ENCODE measurements at places on chromosomes 6 and 20.

DNA sequence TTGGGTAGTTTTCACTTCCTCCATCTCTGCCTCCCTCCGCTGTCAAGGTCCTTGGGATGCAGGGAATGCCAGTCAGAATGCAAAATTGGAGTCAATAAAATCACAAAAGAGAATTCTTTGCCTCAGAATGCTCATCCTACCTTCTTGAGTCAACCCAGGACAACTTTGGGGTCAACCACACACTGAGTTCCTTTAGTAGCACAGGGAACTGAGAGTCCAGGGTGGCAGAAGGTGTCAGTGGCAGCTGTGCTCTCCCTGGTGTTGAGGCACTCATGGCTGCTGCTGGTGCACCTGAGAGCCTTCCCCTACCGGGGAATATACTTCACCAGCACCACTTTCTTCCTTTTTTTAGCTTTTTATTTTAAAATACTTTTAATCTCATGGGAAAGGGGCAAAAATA lies 829 bp upstream of the NOTCH4 start:
- DNase-seq = no peak

DNA sequence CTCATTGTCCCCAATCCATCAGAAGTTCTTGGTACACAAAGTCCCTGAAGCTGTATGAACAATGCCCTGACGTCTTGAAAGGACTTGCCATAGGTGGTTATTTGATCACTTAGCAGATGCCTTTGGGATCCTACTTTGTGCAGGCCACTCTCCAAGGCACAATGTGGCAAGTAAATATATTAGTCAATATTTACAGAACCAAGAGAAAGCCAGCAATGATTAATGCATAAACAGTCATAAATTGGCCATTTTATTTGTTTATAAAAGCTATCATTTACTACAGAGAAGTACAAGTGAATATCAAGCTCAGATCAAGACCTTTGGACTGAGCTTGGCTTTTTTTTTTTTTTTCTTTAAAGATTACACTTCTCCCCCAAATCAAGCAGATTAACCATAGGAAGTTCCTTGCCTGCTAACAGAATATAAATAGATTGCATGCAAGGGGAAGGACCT lies 161.8 kb downstream of the MTHFD1L start:
- no peak for DNase-seq

- DNase-seq = no peak
Measured at GRCh38 chr6:92708270-92708669, 711.1 kb downstream of the EPHA7 start.

- DNase-seq = no peak
Measured at GRCh38 chr6:116286773-116287358, 7.1 kb upstream of the TSPYL1 start.

GRCh38 chr20:44212792-44213191 lies 2.2 kb upstream of the OSER1 start:
- DNase-seq = no peak

- DNase-seq = no peak
Measured at GRCh38 chr6:33850869-33851541, 47.2 kb upstream of the MLN start.

GRCh38 chr6:113306552-113307145 lies 550.5 kb upstream of the MARCKS start:
- peak; percentile 93 for DNase-seq

DNA sequence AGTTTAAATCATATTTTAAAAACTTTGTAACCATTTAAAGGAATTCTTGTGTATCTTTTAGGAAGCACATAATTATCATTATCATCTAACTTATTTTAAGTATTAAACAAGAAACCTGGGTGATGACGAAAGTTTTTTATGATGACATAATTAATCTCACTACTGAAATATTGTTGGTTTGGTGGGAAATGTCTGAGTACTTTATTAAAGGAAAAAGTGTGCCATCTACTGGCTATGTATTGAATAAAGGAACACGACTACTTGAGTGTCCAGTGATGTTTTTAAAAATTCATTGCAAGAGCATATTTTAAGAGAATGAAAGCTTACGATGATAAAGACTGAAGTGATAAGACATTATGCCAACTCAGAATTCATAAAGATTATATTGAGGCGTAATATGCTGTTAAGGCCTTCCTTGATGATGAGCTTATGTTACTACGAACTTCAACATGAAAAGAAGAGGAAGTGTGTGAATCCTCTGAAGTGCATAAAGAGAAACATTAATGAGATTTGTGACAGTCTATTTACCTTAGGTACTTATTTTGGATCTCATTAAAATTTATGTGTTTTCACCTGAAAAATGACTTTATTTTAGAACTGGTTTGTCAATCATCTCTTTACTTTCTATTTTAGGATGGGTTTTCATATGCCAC lies 12.0 kb upstream of the TRMT11 start:
- DNase-seq = no peak

GRCh38 chr6:42960243-42961019 lies at the start of gene GNMT:
Gene GNMT, plus strand, starts transcription at chr6:42960754. Its CDS starts 14 bp downstream, at chr6:42960768.
- DNase-seq = no peak

GRCh38 chr6:79872303-79872702 lies 75.0 kb downstream of the ELOVL4 start:
- DNase-seq = no peak
